ENCODE measurements at places on chromosomes 1 and 21. TPM values are rescaled to one million over a fixed set of nuclear protein-coding genes. Genes with fewer than 3 reads are reported as not detected.

TSSK3 gene
- 0.13 TPM for total RNA-seq

OR2T5 gene
- not detected for total RNA-seq

BARHL2 gene
- total RNA-seq, result not detected

LCE3D gene
- not detected for total RNA-seq

ZNF678 gene
- total RNA-seq, result 4.3 TPM

IL19 gene
- total RNA-seq, result not detected

ETNK2 gene
- 1.5 TPM for total RNA-seq

CNKSR1 gene
- total RNA-seq, result 0.07 TPM

LEFTY1 gene
- total RNA-seq, result 0.13 TPM

RNU1-1 gene
- total RNA-seq, result under 0.01 TPM

UBQLN4 gene
- 15.6 TPM for total RNA-seq

BNIPL gene
- 0.26 TPM for total RNA-seq

SCAF4 gene
- total RNA-seq, result 6.6 TPM

All from smooth muscle cell of the pulmonary artery (primary cell).